AG04449 (cell line): ENCODE measurements at places on chromosomes 16 and 17.

DNA sequence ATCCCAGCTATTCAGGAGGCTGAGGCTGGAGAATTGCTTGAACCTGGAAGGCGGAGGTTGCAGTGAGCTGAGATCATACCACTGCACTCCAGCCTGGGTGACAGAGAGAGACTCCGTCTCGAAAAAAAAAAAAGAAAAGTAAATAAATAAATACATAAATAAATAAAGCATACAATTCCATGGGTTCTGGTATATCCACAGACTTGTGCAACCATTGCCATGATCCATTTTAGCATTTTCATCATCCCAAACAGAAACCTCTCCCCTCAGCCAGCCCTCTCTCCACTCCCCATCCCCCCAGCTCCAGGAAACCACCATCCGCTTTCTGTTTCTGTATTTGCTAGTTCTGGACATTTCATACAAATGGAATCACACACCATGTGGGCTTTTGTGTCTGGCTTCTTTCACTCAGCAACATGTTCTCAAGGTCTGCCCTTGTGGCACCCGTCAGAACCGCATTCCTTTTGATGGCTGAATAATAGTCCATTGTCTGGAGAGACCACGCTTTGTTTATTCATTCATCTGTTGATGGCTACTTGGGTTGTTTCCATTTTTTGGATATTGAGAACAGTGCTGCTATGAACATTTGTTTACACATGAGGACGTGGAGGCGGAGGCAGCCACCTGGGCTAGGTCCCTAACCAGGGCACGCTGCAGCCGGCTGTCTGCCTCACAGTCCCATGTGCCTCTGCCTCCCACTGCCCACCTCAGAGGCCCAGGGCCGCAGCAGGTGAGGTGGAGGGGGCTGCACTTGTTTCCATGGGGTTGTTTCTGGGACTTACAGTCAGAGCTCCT lies 76.2 kb downstream of the NT5M start:
- DNase-seq = no peak

- DNase-seq = no peak
These were observed 1.2 kb downstream of the FOXF1 start for GRCh38 chr16:86511317-86512161.

DNA sequence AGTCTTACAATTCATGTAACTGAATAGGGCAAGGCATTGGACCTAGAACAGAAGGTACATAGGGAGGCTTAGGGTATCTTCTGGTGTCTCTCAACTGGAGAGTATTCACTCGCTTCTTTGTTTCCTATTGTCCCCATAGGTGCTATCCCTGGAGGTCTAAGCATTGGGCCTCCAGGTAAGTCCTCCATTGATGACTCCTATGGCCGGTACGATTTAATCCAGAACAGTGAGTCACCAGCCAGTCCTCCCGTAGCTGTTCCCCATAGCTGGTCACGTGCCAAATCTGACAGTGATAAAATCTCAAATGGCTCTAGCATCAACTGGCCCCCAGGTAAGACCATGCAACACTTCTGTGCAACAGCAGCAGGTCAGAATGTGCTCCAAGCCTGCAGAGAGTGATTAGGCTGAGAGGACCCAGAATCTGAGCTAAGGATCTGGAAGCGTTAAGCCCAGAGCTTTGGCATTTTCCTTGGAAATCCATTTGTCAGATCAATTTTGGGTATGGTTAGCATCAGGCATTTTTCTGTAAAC lies 35.7 kb downstream of the TMC6 start:
- DNase-seq = no peak

GRCh38 chr17:72594248-72594647 lies 473.4 kb downstream of the SOX9 start:
- no peak for DNase-seq

DNA sequence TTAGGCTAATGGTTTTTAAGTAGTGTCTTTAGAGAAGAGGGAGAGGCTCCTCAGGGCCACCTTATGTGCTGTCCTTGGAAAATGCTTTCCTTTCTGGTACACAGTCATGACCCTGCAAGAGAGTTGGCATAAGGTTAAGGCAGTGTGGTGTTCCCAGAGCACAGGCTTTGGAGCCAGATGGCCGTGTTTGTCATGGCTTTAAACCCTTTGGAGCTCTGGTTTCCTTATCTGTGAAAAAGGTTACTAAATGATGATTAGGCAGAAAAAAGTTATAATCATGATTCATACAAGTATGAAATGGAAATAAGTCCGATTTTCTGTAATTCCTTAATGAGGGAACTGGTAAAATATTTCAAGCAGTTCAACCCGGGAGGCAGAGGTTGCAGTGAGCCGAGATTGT lies 13.2 kb downstream of the UTP4 start:
- no peak for DNase-seq

GRCh38 chr17:45706033-45706432 lies 78.1 kb upstream of the CRHR1 start:
- no peak for DNase-seq

DNA sequence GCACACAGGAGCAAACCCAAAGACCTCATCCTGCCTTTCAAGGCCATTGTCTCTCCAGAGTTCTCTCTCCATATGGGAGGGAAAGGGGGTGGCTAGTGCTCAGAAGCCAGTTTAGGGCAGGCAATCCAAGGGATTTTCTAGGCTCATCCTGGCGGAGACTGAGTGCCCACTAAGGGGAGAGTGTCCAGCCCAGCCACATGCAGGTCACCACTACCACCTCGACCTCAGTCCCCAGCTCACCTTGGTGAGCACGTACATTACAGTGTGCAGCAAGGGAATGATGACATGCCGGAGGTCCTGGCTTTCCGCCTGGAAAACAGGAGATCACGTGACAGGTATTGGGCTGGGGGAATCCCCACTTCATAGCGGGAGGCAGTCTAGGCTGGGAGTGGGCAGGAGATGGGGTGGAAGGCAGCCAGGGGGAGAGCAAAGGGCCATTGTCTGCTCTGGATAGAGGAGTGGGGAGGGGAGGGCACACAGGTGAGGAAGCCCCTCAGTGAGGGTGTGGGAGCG lies 29.9 kb downstream of the PIK3R6 start:
- no peak for DNase-seq

DNA sequence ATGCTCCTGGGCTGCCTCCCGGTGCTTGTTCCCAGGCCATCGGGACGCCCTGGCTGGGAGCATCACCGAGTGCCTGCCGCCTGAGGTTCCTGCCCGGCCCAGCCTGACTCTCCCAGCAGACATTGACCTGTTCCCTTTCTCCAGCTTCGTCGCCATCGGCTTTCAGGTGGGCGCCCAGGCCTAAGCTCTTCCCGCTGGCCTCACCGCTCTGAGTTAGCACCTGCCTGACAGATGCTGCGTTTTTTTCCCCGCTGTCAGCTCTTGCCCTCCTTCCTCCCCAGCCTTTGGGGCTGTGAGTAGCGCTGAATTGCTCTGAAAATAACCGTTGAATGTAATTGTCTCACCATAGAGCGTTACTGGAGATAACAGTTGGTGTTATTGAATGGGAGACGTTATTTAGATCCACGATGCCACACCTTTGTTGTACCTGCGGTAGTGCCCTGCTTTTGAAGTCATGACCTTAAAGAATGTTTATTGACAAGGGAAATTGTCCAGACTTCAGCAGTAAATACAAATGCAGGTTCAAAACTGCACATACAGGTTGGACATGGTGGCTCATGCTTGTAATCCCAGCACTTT lies 21.3 kb upstream of the SMIM5 start:
- no peak for DNase-seq
